ENCODE measurements at places on chromosomes 6 and 20.

DNA sequence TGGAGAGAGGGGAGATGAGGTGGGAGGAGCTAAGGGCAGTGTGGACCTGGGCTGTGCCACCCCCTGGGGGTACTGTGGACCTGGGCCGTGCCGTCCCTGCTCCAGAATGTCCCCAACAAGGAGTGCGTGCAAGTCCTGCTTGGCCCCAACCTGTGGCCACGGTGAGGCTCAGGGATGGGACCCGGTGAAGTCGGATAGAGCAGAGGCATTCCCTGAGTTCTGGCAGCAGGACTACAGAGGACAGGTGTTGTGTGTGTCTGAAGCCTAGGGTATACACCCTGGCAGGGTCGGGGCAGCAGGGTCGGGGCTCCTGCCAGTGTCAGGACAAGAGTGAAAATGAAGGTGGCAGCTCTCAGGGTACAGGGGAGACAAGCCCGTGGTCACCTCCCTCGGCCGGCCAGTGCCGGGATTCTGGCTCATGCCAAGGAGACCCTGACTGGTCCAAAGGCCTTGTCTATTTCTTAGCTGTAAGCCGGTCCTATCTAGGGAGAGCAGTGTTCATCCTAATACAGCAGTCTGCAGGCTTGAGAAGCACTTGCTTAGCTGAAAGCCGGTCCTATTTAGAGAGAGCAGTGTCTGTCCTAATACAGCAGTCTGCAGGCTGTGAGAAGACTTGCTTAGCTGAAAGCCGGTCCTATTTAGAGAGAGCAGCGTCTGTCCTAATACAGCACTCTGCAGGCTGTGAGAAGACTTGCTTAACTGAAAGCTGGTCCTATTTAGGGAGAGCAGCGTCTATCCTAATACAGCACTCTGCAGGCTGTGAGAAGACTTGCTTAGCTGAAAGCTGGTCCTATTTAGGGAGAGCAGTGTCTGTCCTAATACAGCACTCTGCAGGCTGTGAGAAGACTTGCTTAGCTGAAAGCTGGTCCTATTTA, 95.9 kb downstream of the SMOC2 start:
- DNase-seq, result no peak

- DNase-seq, result no peak
Observed at GRCh38 chr20:48776306-48776705, 51.5 kb downstream of the PREX1 start.

- DNase-seq, result no peak
Observed at GRCh38 chr6:42113936-42114636, 28.3 kb downstream of the C6orf132 start.

DNA sequence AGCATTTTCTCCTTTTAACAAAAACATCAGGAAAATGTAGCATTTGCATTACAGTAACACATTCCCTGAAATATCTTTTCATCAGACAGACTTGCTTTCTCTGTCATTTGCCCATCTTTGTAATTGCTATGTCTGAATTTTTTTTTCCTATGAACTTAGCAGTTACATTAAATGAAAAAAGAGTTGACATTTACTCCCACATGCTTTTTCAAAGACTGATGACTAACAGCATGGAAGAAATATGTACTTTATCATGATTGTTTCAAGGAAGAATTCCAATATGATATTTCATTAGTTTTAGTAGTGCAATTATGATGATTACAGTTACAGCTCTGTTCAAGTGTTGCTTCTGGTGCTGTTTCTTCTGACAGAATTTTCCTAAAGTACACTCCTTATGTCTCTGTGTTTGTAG, 864.5 kb upstream of the MAN1A1 start:
- no peak for DNase-seq

DNA sequence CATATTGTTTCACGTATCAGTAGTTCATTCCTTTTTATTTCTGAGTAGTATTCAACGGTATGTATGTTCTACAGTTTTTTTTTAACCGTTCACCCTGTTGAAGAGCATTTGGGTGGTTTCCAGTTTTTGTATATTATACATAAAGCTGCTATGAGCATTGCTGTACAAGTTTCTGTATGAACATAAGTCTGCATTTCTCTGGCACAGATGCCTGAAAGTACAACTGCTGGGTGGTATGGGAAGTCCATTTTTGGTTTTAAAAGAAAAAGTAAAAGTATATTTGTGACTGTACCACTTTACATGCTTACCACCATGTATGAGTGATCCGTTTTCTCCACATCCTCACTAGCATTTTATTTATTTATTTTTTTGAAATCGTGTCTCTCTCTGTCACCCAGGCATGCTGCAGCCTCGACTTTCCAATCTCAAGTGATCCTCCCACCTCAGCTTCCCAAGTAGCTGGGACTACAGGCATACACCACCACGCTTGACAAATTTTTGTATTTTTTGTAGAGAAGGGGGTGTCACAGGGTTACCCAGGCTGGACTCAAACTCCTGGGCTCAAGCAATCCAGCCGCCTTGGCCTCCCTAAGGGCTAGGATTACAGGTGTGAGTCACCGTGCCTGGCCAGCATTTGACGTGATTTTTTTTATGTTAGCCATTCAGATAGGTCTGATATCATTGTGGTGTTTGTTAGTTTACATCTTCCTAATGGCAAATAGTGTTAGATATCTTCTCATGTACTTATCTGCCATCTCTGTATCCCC, 11.0 kb upstream of the SIM1 start:
- DNase-seq, result no peak

DNA sequence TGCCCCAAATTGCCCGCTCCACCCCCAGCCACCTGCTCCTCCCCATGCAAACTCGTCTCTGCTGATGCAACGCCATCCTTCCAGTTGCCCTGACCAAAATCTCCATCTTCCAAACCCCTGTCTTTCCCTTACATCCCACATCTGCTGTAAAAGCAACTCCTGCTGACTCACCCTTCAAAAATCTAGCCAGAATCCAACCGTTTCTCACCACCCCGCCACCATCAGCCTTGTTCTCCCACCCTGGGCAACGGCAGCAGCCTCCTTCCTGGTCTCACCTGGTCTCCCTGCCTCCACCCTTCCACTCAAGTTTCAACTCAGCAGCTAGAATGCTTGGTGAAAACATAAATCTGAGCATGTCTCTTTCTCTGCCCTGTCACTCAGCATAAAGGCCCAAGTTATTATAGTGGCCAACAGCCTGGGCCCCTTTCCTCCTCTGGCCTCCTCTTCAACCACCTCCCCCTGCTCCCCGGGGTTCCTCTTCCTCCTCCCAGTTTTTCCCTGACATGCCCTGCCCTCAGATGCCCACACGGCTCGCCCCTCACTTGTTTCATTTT, 7.2 kb upstream of the SYNJ2 start:
- no peak for DNase-seq

DNA sequence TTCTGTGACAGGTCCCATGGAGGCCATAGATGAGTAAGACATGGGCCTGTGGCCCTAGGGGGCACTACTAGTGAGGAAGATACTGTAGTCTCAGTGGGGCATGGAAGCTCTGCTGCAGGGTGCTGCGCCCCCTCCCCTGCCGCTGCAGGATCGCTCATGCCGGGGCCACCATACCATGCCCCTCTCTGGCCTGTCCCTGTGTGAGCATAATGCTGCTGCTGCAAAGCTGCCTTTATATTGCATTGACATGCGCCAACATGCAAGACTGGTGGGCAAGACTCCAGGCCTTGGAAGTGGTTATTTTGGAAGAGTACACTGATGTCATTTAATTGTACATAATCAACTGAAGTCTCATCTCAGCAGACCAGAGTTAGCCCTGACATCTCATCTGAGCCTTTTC, 60.0 kb downstream of the TOX2 start:
- DNase-seq, result no peak

GRCh38 chr20:44810061-44810390, 320 bp downstream of the RIMS4 start:
- DNase-seq, result no peak

GRCh38 chr6:43719511-43719910, 31.9 kb upstream of the MRPS18A start:
- no peak for DNase-seq

GRCh38 chr6:105291525-105291924, 111.4 kb downstream of the PREP start:
- no peak for DNase-seq

DNA sequence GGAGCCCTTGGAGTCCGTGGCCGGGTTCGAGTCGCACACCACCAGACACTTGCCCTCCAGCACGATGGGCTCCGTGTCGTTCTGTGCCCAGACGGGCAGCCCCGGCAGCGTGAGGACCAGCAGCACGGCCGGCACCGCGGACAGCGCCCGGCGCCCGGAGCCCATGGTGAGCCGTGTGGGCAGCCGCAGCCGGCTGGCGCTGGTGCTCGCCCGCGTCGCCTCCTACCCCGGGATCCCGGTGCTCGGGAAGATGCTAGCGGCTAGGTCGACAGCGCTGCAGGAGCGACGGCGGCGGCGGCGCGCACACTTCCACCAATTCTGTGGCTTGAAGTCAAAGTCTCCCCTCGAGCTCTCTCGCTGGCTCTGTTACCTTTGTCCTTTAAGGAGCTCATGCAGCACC, 1.3 kb downstream of the CBLN4 start:
- no peak for DNase-seq

DNA sequence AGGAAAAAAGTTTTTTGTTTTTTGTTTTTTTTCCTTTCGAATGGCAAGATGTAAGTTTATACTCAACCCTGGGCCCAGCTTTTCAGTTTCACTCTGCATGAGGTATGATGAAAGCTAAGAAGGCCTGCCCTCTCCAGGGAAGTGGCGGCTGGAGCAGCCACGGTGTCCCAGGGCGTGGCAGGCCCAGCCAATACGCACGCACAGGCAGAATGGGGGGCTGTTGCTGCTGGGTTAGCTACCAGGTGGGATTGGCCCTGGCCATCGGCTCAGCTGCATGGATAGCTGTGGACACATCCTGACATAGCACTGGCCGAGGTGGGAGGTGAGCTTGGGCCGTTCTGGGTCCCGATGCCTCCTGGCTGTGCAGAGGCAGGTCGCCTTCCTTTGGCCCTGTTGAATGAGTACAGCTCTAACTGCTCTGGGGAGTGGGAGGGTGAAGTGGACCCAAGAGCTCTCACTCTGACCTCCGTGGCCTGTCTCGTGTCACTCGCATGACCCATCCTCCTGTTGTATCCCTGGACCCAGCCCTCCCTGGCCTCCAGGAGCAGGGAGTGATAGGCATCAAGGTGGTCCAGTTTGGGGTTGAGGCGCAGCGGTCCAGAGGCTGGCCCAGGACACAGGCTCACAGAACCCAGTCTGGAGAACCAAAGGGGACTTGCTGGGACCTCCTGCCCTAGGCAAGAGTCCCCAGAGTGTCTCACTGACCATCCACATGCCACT, 18.1 kb downstream of the MYT1 start:
- DNase-seq, result no peak

- no peak for DNase-seq
Observed at GRCh38 chr6:43178150-43178549, 3.8 kb upstream of the CUL9 start.

- peak; percentile 38 for DNase-seq
Observed at GRCh38 chr20:33653218-33653899, 8.8 kb upstream of the C20orf144 start.

GRCh38 chr6:32790306-32790705, 26.5 kb downstream of the HLA-DOB start:
- no peak for DNase-seq

- no peak for DNase-seq
Observed at GRCh38 chr20:56437196-56437960, 25.3 kb downstream of the CASS4 start.

DNA sequence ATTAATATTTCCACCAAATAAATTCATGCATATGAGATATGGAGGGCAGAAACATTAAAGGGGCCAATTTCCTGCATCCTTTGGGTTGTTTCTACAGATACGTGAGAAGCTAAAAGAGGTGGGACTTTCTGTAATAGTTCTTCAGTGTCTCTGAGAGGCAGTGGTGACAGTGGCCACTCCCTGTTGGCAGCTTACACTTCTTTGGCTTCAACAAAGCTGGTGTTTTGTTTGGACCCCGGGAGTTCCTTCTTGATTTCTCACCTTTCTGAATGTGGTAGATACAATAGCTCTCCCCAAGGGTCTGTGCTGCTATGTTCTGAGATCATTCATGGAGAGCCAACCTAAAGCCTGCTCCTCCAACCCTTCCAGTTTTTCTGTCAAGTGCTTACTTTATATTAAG, 7.8 kb downstream of the PLCB1 start:
- DNase-seq, result no peak

DNA sequence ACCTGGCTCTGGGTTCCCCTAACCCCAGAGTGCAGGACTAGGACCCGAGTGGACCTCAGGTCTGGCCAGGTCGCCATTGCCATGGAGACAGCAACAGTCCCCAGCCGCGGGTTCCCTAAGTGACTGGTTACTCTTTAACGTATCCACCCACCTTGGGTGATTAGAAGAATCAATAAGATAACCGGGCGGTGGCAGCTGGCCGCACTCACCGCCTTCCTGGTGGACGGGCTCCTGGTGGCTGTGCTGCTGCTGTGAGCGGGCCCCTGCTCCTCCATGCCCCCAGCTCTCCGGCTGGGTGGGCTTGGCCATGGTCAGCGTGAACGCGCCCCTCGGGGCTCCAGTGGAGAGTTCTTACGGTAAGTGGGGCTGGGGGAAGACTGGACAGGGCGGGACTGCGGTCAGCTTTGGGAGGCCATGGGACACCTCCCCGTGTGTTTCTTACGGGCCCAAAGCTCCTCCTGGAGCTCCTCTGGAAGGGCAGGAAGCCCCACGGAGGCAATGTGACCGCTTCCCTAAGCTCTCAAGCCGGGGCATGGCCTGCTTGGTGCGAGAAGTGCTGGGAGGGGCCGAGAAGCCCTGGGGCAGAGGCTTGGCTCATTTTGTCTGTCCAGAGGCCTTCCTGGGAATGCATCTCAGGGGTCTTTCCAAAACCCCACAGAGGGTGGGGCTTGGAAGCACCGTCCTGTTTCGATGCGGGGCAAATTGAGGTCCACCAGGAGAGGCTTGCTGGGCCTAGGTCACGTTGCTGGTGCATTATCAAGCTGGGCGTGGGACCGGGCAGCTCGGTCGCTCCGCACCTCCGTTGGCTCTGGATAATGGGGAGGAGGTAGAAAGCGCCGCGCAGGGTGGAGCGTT, at the start of gene HNF4A:
TSS of gene HNF4A (plus strand) at position 202 of the 855 bp plus-strand sequence. CDS start at position 308, 106 bp downstream.
- DNase-seq, result no peak

DNA sequence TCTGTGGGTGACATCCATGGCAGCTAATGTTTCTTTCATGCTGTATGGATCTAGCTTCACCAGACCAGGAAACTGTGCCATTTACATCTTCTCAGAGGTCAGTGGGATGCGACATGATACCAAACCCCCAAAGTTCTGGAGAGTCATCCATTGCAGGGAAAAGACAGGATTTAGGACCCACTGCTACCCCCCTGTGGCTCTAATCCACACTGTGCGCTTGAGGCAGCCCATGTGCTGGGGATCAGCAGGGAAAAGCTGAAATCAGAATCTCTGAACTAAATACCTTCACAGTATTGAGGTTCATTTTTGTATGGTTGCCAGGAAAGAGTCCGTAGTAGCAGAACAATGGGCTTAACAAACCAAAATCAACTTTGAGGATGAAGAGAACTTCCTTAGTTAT, 164.4 kb downstream of the TMEM242 start:
- DNase-seq, result no peak

Measured in stimulated activated CD4-positive, alpha-beta T cell treated with anti-CD3 and anti-CD28 coated beads, Interleukin-2, amount 100 ng/mL, for 24 hours (primary cell).